Stromal cell of bone marrow (primary cell): ENCODE measurements at places on chromosomes 11 and 22.

- DNase-seq: no peak
Measured at GRCh38 chr22:50253046-50253915, 2.2 kb upstream of the HDAC10 start.

- no peak for DNase-seq
Measured at GRCh38 chr11:101188801-101189200, 59.2 kb upstream of the PGR start.

- no peak for DNase-seq
Measured at GRCh38 chr11:71406681-71407080, 41.5 kb downstream of the DHCR7 start.

GRCh38 chr11:68371171-68372041 lies 59.0 kb downstream of the LRP5 start:
- DNase-seq: no peak

DNA sequence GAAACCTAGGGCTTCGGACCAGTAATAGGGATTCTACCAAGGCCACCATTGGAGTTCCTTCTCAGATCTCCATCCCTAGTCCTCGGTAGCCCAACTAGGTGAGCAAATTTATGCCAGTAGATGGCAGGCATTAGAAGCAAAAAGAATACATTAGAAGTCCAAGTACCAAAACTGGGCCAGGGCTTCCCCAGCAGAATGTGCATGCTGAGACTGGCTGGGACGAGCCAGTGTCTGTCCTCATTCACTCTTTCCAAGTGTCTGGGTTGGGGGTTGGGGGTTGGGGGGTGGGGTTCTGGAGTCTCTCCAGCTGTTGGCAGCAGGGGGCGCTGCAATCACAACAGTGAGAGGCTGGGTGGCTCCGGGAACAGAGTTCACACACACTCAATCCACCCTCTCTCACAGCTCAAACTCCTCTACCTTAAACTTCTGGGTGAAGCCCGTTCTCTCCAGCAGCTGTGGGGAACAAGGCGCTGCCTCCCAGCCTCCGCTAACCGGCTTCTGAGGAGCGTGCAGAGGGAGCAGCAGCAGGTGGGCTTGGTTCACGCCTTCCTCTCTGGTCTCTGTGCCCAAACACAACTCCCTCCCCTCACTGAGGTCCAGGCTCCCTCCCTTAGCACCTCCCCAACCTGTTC lies 57.5 kb downstream of the BTG4 start:
- peak; percentile 38 for DNase-seq

DNA sequence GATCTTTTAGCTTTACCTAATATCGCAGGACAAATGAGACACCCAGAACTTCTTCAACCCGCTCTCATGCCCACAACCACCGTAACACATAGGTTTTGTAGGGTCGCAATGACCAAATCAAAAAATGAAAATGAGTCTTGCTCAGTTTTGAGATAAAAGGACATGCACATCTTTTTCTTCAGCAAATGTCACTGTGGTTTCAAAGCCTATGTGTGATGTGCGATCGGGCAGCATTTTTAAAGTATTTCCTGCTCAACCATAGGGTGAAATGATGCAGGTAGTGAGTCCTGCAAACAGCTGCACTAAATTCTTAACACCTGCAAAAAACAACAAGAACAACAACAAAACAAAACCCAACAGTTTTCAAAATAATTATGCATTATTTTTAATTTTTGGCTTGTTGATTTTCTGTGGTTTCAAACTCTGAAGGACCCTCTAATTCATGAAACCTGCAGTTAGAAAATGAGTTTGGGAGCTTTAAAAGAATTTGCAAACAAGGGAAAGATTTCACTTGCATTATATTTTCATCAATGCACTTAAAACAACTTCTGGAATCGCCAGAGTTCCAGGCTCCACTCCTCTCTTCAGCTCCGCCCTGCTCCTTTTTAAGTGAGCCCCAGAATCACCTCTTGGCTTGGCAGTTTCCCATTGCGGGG lies 79.4 kb downstream of the PRR5L start:
- DNase-seq: no peak

GRCh38 chr11:45267052-45267451 lies 19.1 kb downstream of the SYT13 start:
- DNase-seq: no peak

DNA sequence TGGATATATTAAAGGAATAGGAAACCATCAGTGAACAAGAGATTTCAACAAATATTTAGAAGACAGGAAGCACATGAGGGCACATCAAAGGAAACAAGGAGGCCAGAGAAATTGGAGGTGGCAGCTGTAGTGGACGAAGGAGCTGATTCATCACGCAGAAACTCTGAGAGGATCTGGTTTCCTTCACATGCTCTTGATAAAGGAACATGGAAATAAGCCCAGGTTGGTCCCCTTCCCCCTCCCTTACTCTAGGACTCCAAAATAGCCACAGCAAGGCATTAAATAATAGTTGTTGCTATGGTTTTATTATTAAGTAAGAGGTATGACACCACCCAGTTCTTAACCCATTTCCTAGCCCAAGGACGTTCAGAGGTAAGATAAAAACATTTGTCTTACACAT lies 11.3 kb downstream of the IZUMO1R start:
- DNase-seq: no peak

- no peak for DNase-seq
Measured at GRCh38 chr11:79259800-79260199, 181.0 kb downstream of the TENM4 start.
